ENCODE measurements at places on chromosomes 4 and X.

GRCh38 chr4:116374815-116375214, 710.6 kb downstream of the TRAM1L1 start:
- no peak for DNase-seq

DNA sequence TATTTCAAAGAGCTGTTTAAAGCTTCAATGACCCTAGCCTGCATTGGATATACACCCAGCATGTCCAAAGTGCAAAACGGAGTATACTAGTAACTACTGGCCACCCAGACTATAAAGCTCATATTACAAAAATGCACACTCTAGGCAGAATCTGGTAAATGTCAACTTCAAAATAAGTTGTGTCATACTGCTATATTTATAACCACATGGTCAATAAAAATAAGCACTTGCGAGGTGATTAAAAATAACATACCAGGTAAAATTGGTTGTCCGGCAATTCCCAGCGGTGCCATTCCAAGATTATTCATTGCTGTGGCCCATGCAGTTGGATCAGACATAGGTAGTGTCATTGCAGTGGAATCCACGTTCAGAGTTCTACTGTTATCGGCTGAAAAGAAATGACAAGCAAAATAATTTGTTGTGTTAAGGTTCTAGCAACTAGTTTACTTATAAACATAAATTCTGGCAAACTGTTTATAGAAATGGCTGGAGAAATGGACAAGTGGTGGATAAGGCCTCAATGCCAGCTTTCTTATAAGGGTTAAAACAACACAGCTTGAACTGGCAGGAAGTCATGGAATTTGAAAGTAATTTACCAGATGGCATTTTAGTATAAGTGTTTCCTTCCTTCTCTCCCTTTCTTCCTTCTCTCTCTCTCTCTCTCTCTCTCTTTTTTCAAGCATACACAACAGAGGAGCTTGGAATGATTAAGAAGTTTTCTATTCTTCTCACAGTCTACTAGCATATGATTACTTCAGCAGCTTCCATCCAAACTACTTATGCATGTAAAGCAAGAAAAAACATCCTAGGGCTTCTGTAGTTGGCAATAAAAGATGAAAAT, 199.9 kb downstream of the ENOX2 start:
- DNase-seq = no peak

GRCh38 chr4:85842540-85842939, 367.6 kb downstream of the ARHGAP24 start:
- peak; percentile 2 for DNase-seq

DNA sequence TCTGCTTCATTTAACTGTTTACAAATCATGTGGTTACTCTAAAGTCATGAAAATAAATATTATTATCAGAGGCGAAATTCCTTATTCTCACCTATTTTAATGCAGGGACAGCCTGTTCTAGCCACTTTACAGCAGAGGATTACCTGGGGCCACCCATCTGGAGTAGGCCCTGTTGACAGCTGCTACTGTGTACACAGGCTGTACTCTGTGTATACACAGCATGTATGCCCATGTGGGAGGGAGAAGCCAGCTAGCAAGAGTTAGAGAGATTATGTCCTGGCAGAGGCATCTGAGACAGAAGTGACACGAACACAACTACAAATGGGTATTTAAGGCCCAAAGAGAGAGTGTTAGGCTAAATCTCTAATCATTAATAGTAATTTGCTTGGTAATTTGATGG, 62.1 kb downstream of the GPRIN3 start:
- no peak for DNase-seq

GRCh38 chr4:138592796-138593195, 350.6 kb upstream of the SLC7A11 start:
- no peak for DNase-seq

DNA sequence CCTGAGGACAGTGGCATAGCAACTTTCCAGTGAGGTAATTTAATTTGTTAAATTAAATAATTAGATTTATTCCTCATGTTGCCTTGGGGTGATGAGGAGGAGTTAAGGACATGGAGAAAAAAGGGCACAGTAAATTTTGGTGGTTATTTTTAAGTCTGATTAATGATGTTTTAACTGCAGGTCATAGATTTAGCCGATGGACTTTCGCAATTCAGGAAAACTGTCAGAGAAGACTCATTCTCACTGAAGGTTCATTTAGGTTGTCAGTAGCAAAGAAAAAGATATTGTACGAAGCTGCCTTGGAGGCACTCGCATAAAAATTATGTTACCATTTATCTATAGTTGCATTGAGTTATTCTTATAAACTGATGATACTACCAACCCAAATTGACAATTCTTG, 164.2 kb upstream of the PITX2 start:
- DNase-seq = no peak

DNA sequence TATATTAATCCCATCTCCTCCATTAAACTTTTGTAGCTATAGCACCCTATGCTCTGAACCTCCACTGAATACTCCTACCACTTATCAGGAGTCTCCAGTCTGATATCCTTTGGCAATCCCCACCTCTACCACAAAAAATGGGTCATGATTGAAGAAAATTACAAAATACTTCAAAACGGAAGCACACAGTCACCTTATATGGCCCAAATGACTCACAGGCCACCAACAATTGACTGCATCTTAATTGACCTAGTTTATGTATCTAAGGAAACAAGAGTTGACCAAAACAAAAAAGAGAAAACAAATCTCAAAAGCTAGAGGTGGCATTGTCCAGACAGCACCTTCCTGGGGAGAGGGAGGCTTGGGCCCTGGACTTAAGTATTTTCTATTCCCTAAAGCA, 120.0 kb upstream of the DIAPH2 start:
- no peak for DNase-seq

DNA sequence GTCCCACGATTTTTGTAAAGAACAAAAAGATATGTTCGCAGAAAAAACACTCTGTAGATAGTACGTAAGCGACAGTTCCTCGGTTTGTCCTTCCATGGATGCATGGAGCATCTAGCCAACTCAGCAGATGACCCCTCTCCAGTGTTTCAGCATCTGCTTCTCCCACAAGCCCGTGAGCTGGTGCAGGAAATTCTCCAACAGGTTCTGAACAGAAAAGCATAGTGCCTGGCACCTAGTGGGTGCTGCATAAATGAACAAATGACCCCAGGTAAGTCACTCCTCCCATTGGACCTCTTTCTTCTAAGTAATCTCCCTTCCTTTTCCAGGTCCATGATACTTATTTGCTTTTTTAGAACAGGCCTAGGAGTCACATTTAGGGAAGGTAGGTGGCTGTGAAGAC, 966 bp upstream of the KIAA0232 start:
- no peak for DNase-seq

- DNase-seq = peak; percentile 80
Measured at GRCh38 chr4:6873792-6874461, 35.7 kb upstream of the TBC1D14 start.

GRCh38 chrX:107701493-107702121, 73.3 kb downstream of the PRPS1 start:
- DNase-seq = no peak

DNA sequence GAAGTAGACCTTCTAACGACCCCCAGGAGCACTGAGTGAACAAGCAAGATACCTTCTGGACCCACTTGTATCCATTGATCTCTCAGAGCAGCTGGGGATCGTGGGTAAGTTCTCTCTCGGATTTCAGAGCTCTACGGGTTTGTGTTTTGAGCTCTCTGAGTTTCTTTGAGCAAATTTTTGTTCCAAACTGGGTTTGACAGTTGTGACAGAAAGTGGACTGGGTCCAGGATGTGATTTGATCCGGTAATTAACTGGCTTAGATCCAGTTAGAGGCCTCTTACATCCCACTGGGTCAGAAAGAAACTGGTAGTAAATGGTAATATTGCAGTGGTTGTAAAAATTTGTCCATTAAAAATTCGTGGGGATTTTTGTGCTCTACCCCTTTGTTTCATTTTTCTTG, 459.2 kb downstream of the INPP4B start:
- DNase-seq = no peak

GRCh38 chr4:152064753-152065152, 303.9 kb upstream of the GATB start:
- DNase-seq = no peak

- no peak for DNase-seq
Measured at GRCh38 chr4:10092481-10093270, 23.9 kb downstream of the WDR1 start.

DNA sequence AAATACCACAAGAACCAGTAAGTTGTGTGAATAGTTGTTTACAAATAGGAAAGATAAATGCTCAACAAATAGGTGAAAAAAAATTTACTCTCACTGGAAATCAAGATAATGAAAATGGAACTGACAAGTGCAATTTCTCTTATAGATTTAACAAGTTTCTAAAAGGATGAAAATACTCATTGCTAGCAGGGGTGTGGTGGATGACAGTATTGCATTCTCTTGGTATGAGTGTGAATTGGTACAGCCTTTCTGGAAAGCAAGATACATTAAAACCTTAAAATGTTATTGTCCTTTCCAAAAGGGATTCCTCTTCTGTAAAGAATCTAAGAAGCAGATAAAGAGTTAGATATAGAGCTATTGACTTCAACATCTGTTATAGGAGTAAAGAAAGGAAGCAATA, 240.0 kb upstream of the RPS6KA3 start:
- DNase-seq = no peak

- no peak for DNase-seq
Measured at GRCh38 chr4:11730545-11730944, 301.9 kb upstream of the HS3ST1 start.

GRCh38 chrX:95056901-95057300, 1382.9 kb downstream of the FAM133A start:
- DNase-seq = no peak

DNA sequence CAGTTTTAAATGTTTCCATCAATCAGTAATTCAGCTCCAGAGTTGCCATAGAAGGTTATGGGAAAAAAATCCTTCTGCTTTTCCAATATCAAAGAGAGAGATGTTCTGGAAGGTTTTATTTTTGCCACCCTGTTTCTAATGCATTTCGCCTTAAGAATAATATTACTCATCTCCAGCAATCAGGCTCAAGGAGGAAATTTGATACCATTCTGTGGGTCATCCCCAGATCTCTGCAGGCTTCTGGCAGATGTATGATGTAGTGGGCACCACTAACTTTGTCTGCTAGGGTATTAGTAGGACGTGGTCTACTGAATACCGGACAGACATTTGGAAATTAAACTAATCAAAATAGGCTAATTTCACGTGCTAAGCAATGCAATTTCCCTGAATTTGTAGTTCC, 645.4 kb upstream of the TENM3 start:
- no peak for DNase-seq

- DNase-seq = no peak
Measured at GRCh38 chr4:139800082-139800481, 134.5 kb downstream of the MGST2 start.

GRCh38 chr4:183450108-183450507, 5.7 kb downstream of the CDKN2AIP start:
- no peak for DNase-seq

DNA sequence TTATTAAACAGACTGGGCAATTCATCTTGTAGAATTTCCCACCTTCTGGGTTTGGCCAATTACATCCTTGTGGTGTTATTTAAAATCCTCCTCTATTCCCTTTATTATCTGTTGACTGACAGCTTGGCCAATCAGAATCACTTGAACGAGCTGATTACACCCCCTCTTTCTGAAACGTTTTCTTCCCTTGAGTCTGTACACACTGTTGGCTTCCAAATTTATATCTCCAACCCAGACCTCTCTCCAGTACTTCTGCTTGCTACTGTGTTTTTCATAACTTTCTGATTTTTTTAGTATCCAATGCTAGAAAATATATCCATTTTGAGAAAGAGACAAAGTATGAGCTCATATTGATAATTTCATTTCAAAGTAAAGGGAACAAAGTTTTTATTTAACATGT, 14.8 kb downstream of the CD38 start:
- DNase-seq = no peak

- DNase-seq = no peak
Measured at GRCh38 chrX:9622128-9622527, 143.5 kb downstream of the GPR143 start.
